ENCODE measurements at places on chromosomes 6 and 20.

DNA sequence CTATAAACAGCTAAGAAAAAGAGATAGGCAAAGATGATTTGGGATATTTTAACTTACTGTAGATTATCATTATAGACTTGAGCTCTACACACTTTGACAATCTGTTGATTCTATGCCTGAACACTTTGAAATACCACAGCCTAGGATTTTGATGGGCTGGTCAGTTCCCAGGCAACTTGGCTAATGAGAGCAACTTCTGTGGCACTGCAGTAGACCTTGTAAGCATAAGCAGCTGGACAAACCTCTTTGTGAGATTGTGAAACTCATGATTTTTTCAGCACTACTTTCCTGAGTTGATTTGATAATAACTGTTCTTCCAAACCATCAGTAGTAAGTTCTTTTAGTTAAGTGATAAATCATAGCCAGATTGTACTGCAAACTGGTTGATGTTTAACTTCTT is 27.1 kb upstream of the ELOVL5 start:
- no peak for DNase-seq

GRCh38 chr6:119176445-119176844 is 98.0 kb upstream of the FAM184A start:
- DNase-seq = no peak

DNA sequence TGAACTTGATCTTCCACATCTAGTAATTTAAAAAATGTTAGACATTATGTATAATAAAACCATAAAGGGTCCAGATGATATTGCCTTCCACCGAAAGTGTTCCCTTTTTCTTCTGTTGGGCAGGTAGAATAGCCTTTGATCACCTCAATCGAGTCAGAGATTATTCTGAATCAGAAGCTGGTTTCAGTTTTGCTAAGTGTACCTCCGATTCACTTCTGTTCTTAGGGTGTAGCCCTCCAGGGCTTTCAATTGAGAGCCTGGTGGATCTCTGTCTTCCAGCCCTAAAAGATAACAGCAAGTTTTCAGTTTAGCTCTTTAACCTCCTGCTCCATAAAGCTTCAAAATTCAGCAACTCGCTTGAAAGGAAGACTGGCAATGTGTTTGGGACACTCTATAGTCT is 21.1 kb upstream of the AIG1 start:
- DNase-seq = no peak

DNA sequence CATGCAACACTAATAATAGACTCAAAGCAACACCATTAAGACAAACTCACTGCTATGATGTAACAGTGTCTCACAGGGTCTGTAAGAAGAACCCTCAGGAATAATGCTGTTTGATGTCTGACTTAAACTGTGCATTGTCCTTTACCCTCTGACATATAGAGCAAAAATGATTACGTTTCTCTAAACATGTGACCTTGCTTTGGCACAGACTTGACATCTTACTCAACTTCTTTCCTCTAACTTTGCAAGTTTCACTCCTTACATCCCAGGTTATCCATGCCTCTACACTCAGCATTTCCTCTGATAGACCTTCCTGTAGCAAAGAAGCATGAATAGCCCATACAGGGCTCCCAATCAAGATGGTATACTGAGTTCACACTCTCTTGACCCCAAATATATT is 252.7 kb downstream of the UST start:
- DNase-seq = no peak

GRCh38 chr20:43304598-43304997 is 114.9 kb upstream of the PTPRT start:
- no peak for DNase-seq

DNA sequence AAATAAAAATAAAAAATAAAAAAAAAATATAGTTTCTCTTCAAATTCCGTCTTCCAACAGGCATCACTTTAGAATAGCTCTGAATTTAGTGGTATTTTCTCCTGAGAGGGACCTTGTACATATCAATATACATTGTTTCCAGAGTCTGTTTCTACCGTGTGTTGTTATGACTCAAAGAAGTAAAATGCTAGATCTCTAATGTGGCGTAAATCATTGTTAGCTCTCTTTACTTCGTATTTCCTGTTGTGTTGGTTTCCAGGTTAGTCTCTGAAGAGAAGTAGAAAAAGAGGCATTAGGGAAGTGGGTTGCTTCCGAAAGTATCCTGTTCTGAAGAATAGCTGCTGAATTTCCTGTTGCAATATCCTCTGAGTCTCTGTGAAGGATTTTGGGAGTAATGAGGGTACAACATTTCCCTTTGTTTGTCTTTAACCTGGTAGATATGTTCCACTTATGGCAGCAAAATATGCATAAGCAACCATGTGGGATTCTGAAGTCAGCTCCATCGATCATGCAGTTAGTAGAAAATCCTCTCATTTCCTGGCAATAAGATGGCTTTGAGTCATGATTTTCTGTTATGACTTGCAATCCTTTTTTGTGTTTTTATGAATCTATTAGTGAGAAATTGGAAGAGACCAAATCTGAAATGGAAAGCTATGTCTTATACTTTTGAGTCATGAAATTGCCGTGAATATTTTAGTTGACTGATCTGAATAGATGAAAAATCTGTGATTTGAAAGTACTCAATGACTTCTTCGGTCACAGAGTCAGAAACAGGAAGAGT is 42.0 kb upstream of the MCHR2 start:
- no peak for DNase-seq

Measured in effector memory CD4-positive, alpha-beta T cell (primary cell).